Calu3 (cell line): ENCODE measurements at places on chromosomes 16 and 17.

- DNase-seq, result no peak
Measured at GRCh38 chr17:21382560-21383495, 6.7 kb downstream of the KCNJ12 start.

DNA sequence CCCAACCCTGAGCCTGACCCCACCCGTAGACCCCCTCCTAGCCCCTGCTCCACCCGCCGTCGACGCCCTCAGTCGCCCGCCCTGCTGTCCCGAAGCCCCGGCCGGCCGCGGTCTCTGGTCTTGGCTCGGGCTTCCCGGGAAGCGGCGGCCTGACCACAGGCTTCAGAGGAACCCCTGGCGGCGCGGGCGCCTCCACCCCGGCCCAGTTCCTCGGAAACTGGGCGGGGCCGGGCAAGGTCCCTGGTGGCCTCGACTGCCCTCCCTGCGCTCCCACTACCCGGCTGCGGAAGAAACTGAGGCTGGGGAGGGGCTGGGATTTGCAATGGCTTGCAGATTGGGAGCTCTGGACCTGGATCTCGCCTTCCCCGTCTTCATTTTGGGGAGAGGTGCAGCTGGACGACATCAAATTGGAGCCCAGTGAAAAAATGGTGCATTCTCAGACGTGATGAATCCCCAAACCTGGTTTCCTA, 692 bp upstream of the SOCS1 start:
- peak; percentile 65 for DNase-seq

GRCh38 chr17:46764709-46765401, 53.6 kb downstream of the WNT3 start:
- no peak for DNase-seq

GRCh38 chr17:49362723-49363117, 670 bp upstream of the ZNF652 start:
- DNase-seq, result no peak

DNA sequence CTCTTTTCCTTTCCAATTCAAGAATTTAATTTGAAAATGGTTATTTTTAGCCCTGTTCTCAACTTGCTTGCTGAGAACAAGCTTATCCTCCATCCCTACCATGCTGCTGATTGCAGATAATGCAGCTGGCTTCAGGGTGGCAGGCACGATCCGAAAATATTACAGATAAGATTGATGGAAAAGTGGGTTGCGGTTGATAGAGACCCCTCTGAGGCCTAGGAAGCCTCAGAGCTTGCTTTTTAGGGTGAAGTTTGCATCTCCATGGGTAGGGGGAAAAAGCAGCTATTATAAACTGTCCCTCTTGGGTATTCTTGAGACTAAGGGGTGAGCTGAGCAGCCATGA, 116.5 kb upstream of the GOT2 start:
- DNase-seq, result no peak

DNA sequence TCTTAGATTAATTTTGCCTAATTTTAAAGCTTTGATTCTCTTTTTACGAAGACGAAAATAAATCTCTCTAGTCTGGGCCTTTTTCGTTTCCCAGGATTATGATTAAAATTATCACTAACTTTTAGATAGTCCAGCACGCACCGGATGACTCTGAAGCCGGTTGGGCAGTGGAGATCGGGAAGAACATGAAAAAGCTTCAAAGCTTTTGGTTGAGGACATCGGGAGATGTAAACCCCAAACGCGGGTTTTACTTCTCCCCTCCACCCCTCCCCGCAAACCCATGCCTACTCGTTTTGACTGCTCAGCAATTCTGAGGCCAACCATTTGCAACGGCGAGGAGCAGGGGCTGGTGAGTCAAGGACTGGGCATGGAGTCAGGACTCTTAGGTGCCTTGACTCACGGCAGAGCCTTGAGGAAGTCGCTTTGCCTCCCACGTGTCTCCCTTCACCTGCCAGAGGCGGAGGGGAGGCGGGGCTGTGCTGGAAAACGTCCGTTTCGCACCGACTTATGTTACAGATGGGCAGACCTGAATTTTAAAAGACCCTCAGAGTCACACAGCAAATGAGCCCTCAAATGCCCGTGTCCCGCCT, 989 bp upstream of the DUSP14 start:
- DNase-seq, result peak; percentile 99

GRCh38 chr17:5096731-5097100, 15.0 kb downstream of the ZNF232 start:
- no peak for DNase-seq

DNA sequence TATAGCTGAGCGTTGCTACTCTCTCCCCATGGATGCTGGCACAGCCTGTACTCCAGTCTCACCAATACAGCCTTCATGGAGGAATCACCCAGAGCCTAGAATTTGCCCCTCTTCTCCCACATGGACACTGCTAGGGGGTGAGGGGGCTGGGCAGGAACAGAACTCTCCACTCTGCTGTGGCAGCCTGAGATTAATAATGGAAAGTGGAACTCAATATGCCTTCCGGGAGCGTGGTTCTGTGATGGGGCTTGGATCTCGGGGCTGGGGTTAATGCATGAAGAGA, 1.2 kb downstream of the SLC9A5 start:
- DNase-seq, result no peak

- peak; percentile 10 for DNase-seq
Measured at GRCh38 chr17:11404431-11405276, 163.6 kb downstream of the SHISA6 start.

DNA sequence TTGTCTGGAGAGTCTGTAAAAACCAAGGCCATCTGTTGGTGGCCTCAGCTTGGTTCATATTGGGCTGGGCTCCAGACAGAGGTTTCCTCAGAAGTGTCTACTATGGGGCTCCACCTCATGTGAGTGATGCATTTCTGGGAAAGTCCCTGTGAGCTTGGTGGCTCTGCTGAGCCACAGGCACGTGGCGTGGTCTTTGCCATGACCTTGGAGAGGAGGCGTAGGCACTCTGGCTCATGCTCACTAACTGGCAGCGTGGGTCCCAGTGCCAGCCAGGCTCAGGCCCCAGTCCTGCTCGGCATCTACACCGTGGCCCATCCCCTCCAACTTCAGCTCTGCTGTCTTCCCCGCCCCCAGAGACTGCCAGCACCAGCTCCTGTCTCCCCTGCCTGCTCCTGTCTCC, 10.7 kb upstream of the SMTNL2 start:
- no peak for DNase-seq

GRCh38 chr16:66513111-66513723, 36.7 kb downstream of the TK2 start:
- DNase-seq, result no peak

GRCh38 chr16:86466696-86467406, 43.5 kb upstream of the FOXF1 start:
- no peak for DNase-seq

- peak; percentile 5 for DNase-seq
Measured at GRCh38 chr16:53864819-53865493, 161.0 kb downstream of the FTO start.

DNA sequence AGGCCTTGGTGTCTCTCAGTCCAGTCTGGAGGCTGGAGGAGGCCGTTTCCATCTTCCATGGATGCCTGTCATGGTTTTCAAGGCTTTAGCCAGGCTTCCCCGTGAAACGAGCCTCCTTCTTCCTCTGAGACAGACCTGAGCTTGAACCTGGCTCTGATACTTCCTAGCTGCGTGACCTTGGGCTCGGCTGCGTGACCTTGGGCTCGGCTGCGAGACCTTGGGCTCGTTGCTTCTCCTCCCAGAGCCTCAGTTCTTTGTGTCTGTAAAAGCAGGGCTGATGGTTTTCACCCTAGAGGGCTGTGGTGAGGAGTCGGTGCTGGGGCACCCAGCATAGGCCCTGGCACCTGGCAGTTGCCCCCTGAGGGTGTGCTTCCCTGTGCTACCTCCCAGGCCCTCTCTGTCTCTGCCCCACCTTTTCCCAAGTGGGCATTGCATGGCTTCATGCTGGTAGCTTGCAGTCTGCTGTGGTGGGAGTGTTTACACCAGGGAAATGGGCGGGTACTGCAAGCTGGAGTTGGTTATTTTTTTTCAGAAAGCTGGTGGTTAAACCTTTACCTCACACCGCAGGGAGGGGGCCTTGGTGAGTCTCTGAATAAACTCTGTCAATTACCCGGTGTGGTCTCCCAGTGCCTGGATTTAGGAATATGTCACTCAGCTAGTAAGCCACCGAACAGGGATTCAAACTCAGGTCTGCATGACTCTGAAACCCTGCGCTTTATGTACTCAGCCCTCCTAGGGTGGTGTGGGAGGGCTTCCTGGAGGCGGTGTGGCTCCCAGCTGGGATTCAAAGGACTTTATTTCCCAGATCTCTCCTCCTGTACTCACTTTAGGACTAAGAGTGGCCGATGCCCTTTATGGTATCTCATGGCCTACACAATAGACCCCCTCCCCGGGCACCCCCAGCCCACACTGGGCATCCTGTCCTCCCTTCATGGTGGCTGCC, 129.0 kb upstream of the CIBAR2 start:
- no peak for DNase-seq

DNA sequence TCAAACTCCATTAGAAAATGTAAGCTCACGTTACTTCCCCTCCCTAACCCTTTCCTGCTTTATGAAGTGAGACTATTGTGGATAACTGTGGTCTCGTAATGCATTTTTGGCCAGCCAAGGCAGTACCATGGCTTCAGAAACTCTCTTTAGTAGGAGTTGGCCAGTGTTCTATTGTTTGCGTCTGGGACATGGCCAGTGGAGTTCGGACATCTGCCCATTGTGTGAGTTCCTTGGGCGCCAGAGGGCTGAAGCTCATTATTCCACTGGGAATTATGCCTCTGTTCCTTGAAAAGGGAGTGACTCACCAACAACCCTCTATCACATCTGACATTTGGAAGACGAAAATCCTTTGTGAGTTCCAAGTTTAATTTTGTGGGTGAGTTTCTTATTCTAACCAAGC, 319.5 kb upstream of the SOX9 start:
- DNase-seq, result no peak

DNA sequence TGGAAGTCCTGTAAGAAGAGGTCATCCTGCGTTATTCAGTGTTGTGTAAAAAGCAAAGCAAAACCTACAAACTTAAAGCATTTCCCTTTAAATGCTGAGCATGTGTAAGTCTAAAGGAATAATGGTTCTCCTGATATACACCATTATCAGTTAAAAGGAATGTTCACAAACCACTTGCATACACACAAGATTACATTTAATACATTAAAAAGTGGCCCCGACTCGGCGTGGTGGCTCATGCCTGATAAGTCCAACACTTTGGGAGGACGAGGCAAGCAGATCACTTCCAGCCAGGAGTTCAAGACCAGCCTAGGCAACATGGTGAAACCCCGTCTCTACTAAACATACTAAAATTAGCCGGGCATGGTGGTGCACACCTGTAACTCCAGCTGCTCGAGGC, 30.5 kb downstream of the CPPED1 start:
- no peak for DNase-seq

GRCh38 chr16:14244196-14245010, 173.3 kb downstream of the MRTFB start:
- no peak for DNase-seq

DNA sequence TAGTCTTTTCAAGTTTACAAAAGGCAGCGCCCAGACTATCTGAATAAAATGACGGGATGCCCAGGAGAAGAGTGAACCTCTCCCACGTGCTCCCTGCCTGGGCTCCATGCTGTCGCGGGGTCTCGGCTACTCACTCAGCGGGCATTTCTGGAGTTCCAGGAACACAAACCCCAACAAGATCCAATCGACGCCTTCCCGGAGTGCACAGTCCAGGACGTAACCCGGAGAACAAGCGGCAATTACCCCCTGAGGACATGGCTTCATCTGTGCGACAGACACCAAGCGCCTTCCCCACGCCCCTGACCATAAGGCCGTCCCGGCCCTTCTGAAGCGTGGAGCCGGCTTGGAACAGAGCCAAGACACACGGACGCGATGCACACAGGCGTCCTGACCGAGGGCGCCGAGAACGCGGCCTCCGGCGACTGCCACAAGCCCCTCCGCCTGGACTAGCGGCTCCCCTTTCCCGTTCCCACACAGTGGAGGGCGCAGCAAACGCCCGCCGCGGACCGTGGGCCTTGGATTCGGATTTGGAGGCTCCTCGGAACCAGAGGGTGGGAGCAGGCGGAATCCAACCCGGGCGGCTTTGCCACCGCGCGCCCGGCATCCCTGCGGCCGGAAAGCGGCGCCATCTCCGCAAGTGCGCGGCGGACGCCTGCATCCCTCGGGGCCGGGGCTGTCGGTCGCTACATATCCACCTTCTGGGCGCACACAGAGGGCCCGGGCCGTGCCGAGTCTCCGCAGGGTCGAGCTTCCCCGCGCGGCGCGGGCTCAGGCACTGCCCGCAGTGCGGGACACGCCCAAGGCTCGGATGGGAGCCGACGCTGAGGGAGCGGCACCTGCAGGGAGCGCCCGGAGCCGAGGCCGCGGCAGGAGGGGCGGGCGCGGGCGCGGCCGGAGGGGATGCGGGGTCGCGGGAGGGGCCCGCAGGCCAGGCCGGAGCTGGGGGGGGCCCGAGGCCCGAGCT, 725 bp downstream of the ABCA3 start:
- peak; percentile 53 for DNase-seq

DNA sequence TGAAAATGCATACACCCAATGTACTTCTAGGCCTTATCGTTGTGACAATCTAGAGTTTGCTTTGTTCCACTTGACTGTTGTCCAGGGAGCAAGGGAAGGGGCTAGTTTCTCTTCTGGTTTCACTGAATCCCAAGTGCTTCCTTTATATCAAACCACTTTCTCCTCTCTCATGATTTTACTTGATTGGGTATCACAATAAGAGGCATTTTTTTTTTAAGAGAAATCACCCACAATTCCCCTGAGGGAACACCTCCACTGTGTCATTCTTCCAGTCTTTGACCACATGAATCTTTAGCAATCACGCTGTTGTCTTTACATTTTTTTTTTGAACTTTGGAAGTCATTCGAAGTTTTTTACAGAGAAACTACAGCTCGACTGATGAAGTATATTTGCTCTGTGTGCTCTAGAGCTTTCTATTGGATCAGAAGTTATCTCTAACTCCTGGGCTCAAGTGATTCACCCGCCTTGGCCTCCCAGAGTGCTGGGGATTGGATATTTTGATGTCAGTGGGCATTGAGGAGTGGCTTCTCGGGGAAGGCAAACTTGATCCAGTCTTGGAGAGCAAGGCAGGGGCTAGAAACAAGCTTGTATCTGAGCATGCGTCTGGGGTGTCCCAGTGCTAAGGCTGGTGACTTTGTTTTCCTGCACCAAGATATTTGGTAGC, 3.0 kb downstream of the CDH1 start:
- peak; percentile 62 for DNase-seq

- no peak for DNase-seq
Measured at GRCh38 chr17:81398832-81399411, 3.7 kb downstream of the BAHCC1 start.
